Nephron progenitor cell (in vitro differentiated cells): ENCODE measurements at places on chromosomes 6 and 20.

DNA sequence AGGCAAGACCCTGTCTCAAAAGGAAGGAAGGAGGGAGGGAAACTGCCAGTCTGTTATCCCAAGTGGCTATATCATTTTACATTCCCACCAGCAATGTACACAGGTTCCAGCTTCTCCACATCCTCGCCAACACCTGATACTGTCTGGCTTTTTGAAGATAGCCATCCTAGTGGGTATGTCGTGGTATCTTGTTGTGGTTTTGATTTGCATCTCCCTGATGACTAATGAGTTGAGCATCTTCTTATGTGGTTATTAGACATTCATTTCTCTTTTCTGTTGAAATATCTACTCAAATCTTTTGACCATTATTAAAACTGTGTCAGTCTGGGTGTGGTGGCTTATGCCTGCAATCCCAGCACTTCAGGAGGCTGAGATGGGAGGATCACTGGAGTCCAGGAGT is 47.9 kb upstream of the ARID1B start:
- no peak for DNase-seq

DNA sequence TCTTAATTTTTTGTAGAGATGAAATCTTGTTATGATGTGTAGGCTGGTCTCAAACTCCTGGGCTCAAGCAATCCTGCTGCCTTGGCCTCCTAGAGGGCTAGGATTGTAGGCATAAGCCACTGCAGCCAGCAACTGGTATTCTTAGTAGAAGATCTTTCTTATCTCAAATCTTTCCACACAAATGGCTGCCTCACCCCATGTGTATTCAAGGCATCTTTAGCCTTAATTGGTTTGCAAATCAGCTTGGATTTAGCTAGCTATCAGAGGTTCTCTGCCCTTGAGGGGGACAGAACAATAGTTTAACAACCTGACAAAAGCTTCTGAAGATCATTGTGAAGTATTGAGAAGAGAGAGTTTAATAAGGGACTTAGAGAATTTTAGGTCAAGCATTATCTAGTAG is 17.9 kb upstream of the ABRACL start:
- DNase-seq: no peak

DNA sequence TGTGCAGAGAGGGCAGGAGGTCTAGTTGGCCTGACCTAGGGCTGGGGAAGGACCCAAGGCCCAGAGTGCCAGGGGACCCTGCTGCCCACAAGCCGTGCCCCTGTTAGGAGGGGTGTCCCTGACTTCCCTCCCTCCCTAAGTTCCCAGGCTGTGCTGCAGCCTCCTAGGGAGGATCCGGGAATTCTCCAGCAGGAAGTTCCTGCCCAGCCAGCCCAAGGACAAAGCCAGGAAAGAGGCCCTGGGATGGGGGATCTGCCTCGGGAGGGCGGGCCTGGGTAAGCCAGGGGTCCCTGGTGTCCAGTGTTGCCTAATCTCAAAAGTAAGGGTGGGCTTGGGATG is 9.3 kb upstream of the BAK1 start:
- DNase-seq: no peak

DNA sequence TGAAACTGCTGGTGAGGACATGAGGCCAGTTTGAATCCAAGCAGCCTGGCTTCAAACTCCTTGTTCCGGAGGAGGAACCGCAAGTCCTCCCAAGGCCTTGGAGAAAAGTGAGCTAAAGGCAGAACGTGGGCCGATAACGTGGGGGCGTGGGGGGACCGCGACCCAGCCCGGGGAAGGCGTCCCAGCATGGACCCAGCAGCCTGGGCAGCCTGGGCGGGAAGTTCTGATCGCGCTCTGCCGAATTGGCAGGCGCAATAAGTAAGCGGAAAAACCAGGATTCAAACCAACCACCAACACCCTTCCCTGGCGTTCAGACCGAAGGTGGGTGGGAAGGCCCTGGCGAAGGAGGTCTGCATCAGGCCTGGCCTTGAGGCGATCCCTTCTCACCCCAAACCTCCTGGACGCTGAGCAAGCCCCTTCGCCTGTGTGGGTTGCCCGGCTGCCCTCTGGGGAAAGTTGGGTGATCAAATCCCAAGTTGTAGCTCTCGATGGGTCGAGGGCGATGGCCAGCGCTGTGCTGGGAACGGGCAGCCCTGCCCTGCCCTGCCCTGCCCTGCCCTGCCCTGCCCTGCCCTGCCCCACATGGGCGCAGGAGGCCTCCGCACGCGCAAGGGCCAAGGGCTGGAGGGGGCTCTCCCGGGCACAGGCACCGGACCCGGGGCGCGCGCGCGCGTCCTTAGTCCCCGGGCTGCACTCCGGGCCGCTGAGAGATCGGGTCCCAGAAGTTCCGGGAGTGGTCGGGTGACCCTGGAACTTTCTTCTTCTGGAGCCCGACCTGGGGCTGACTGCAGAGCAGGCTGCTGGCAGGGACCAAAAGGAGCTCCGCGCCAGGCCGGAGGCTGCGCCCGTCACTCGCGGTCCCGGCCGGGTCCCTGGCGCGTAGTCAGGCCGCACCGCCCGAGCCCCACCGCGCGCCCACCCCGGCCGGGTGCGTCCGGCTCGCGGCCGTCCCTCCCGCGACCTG is 637 bp upstream of the SLC22A3 start:
- DNase-seq: no peak

DNA sequence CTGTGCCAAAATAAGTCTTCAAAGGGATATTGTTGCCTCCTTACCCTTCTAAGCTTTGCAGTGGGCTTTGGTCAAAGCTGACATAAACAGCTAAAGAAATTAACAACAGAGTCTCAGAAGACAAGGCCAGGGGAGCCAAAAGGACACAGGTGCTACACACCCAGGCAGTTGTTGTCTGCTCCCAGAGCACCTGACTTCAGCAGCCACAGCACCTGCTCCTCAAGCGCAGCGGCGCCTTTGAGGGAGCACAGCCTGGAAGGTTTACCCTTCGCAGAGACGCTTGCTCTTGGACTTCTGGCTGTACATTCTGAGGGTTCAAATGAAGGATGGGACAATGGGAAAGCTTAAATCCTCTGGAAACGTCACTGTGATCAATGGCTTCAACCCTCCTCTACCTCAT is 16.6 kb downstream of the B4GALT5 start:
- DNase-seq: no peak

- no peak for DNase-seq
Measured at GRCh38 chr6:163951326-163951725, 536.8 kb downstream of the QKI start.

GRCh38 chr6:1915226-1915625 is 305.5 kb downstream of the FOXC1 start:
- DNase-seq: no peak

GRCh38 chr6:3584606-3585005 is 127.8 kb upstream of the SLC22A23 start:
- no peak for DNase-seq

GRCh38 chr6:109944448-109944847 is 33.7 kb upstream of the GPR6 start:
- no peak for DNase-seq

DNA sequence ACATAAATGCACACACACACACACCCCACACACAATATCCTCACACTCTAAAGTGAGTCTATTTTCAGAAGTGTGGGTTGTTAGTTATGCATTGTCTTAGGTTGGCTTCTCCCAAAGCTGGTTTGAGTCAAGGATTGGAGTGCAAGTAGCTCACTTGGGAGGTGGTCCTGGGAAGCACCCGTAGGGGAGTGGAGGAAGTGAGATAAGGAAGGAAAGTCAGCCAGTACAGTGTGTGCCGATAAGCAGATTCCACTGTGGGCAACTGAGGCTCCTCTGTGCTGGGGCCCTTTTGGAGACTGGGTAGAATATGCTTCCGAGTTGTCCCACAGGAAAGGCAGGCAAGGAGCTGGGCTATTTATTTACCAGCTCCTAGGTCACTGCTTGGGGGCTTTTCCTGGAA is 67.2 kb downstream of the PLCB4 start:
- DNase-seq: no peak

DNA sequence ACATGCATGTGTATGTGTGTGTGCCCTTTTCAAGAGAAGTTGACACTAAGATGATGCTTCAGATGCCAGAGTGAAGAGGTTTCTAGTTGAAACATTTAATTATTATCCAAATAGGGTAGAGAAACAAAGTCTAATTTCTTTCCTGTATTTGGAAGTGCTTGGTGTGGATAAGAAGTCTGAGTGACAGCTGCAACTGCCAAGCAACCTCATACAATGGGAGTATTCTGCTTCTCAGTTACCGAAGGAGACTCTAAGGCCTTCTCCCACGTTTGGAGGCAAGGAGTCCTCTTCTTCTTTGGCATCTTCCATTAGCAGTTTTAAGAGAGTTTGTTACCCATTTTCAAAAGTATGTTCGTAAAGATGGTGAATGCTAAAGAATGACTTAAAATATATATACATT is 82.4 kb downstream of the HDGFL1 start:
- no peak for DNase-seq

DNA sequence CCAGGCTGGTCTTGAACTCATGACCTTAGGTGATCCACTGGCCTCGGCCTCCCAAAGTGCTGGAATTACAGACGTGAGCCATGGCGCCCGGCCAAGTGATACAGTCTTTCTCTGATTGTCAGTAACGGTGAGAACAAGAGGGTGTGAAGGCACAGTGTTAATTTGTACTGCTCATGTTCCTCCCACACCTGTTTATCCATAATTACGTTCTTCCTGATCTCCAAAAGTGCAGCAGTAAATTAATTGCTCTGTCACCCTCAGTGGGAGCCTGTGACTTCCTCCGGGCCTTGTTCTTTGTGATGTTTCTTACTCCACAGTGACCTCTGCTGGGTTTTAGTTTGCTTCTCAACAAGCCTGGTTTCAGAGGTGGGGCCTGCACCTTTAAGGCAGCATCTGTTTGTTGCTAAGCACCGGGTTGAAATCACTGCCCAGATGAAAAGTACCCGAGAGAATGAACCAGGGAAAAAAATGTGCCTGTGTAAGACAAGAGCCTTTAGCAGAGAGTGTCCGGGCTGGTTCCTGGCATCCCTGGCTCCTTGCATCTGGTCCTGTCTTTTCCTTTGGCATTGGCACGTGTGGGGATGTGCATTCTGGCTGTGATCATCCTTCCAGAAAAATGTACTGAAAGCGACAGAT is 89.1 kb upstream of the CLDN20 start:
- peak; percentile 46 for DNase-seq

GRCh38 chr20:40192081-40192480 is 497.0 kb downstream of the MAFB start:
- no peak for DNase-seq

- no peak for DNase-seq
Measured at GRCh38 chr6:113600551-113601339, 256.4 kb upstream of the MARCKS start.

DNA sequence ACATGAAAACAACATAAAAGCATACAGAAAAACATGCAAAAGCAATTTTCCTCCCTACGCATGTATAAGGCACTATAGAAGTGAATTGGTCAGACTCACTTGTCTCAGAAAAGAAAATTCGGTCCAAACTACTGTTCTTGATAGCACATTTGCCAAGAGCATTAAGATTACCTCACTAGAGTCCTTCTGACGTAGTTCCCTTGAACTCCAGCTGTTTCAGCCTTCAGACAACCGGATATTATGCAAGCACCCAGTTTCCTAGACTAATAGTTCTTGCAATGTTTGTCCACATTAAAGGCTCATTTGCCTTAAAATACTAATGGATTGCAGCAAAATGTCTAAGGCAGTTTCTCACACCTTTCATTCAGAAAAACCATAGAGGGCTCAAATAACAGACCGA is 2.5 kb upstream of the CASS4 start:
- no peak for DNase-seq

DNA sequence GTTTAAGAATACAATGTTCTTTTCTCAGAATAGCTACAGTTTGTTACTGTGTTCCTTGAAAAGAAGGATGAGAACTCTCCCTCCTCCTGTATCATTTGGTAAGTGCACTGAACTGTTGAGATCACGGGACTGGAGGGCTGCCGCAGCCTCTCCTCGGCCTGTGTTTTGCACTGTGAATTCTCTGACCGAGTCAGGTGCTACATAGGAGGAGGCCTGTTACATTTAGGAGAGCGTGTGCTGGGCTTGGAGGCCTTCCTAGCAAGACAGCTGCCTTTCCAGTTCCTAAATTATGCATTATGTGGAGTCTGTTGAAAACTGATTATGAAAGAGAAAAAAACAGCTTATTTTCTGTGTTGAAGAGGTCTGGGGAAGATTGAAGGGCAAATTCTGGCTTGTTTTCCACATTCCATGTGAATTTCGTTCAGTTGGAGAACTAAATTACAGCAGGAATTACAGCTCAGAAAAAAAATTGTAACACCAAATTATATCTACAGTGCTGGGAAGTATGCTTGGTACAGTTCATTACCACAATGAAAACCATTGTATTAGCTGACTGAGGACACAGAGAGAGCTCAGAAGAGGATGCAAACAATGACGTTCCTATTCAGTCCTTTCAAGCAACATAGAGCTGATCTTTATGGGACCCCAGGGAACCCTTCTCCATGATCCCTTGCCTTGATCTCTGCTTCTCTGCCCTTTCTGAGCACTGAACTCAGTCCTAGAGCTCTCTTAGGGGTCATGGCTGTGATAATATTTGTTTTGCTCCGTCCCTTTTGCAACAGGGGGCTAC is 2.8 kb downstream of the TMC2 start:
- DNase-seq: peak; percentile 42

DNA sequence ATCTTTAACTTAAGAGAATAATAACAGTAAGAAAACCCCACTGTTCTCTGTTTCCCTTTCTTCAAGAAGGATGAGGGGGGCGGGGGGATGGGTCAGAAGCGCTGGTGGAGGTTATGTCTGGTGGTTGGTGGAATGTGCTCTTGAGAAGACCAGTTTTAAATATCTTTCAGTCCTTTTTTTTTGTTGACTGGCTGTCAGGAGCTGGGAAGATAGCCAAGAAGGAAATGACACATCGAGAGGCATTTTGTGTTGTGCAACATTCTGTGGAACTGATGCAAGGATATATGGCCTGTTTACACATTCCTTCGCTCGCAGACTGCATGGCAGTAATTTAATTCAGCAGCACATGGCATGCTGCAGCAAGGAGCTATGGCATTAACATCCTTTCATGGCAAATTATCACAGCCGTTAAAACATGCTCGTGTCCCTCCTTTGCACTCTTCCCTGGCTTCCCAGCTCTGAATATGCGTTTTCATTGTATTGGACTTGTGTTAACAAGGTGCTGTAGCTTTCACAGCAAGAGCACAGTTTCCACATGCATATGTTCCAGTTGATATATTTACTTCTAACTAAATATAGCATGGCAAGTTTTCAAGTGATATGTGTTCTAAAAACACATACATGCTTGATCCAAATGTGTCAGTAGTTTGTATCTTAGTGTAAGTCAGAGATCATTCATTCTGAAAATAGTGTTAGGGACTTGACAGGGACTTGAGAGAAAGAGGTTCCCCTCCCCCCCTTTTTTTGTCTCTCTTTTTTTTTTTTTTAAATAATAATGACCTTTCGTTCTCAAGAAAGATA is 68.2 kb upstream of the SUPT3H start:
- no peak for DNase-seq
